ENCODE measurements at places on chromosomes 1 and 21.

DNA sequence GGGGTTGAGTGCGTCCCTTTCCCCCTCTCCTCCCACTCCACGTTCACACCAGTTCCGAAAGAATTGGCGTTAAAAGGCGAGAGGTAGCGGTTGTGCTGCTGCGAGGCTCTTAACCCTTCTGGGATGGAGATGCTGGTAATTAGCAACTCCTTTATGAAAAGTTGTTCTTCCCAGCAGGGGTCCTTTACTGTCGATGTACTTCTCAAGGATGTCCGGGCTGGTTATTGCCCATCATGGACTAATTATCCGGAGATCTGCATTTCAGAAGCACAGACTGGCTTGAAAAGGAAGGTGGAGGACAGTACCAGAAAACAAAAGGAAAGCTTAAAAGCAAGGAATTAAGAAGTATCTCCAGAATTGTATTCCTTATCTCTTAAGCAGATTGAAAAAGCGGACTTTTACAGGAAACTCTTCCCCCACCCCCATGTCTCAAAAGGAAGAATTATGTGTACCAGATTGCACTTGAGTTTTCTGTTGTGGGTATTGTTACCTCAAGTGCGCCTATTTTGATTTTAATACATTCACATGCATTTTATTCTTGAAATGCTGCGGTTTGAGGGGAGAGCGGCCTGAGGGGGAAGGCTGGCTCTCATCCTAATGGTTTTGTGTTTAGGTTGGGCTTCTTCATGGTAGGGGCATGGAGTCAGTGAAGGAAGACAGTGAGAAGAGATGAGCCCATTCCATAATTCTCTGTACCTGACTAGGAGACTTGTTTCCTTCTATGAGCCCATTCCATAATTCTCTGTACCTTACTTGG lies 1.5 kb downstream of the AK4 start:
- no peak for DNase-seq
- peaks cover 10% of the 10 kb centered on the region for H3K36me3 ChIP-seq
- H3K4me3 ChIP-seq = peak overlapping the region; percentile 86
- peaks cover 32% of the 10 kb centered on the region for H3K27me3 ChIP-seq
- peak overlapping the region; percentile 81 for H3K27ac ChIP-seq
- peaks cover 32% of the 10 kb centered on the region for H3K4me1 ChIP-seq

DNA sequence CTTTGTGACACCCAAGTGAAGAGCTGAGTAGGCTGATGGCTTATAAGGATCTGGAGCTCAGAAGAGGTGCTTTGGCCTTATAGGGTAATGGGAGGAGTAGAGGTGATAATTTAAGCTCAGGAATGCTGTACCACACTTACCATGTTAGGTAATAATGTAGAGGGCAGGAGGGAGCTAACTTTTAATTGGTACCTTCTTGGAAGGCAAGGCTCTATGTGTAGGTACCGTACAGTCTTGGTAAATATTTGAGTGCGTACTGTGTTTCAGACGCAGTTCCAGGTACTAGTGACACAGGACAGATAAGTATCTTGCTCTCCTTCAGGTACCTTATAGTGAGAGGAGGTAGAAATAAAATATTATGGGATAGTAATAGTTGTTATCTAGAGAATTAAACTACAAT lies 16.8 kb downstream of the CAMSAP2 start:
- H3K4me1 ChIP-seq = peaks cover 5% of the 10 kb centered on the region
- no peaks in the 10 kb centered on the region for H3K27me3 ChIP-seq
- H3K4me3 ChIP-seq = no peak overlapping the region
- no peak for DNase-seq

- H3K27ac ChIP-seq = no peak overlapping the region
- H3K36me3 ChIP-seq = peaks cover 16% of the 10 kb centered on the region
- H3K4me3 ChIP-seq = no peak overlapping the region
- no peaks in the 10 kb centered on the region for H3K27me3 ChIP-seq
These were observed 20.0 kb downstream of the CRYZ start for GRCh38 chr1:74712881-74713280.

DNA sequence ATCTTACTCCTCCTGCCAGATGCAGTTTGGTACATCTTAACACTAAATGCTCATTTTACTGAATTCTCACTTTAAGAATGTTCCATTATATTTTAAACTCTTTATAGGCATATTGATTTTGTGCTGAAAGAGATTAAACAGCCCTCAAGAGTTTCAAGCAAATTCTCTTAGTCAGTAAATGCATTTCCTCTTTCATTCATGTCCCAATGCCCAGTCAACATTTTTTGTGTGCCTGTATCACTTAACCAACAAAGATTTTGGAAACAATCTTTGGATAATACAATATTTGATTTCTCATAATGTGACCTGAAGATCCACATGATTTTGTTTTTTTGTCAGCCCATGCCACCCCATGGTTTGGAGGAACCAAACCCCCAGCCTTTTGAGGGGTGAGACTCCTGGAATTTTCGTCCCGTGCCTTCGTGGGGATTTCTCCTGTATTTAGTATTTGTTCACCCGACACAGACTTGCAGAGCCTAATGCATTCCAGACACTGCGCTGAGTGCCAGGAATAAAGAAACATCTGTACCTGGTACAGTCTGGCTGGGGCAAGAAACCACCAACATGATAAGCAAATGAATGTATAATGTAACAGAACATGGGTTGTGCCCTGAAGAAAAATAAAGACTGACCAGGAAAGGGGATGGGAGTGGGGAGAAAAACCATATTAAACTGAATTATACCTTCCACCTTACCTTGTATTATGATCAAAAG lies 47.1 kb upstream of the ETS2 start:
- no peak overlapping the region for H3K4me3 ChIP-seq
- H3K4me1 ChIP-seq = peaks cover 10% of the 10 kb centered on the region
- H3K27ac ChIP-seq = no peak overlapping the region
- no peak for DNase-seq

DNA sequence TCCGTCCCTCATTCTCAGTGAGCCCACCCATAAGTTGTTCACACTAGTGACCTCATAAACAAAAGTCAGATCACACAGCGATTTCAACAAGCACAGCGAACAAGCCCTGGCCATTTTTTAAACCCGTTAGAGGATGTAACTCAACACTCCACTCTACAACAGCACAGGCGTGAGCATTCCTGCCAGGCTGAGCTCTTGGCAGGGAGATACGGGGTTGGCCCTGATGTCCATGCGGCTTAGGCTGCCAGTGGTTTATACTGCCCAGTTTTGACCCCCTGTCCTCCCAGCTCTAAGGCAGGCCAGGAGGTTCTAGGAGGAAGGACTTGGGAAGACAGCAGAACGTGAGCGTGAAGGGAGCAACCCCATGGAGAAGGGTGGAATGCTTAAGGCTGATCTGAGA lies 35.0 kb downstream of the PARP1 start:
- peaks cover 50% of the 10 kb centered on the region for H3K36me3 ChIP-seq
- H3K27me3 ChIP-seq = no peaks in the 10 kb centered on the region
- H3K4me3 ChIP-seq = no peak overlapping the region
- H3K27ac ChIP-seq = no peak overlapping the region
- no peak for DNase-seq

DNA sequence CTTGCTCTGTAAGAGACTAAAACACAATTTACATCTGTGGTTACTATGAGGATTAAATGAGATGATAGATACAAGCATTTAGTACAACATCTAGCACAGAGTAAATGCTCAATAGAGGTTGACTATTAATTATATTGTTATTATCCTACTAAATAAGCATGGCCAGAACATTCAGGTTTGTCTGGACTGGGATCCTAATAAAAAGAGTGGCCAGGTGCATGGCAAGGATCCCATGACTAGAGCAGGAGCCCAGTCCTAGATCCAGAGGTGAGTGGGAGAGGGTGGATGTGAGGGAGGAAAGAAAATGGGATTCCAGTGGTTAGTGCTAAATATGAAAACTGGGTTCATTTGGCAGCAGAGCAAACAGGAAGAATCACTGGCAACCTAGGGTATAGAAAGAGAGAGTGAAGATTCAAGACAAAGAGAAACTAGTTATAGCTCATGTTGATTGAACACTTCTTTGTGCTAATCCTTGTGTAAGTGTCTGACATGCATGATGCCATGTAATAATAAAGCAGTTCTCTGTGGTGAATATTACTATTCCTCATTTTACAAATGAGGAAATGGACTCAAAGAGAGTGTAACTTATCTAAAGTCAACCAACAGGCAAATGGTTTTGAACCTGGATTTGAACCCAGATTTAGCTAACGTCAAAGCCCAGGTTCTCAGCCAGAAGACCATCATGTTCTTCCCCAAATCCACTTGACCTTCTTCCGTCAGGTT lies 71.1 kb upstream of the FGGY start:
- H3K27ac ChIP-seq = peak overlapping the region; percentile 21
- no peak overlapping the region for H3K4me3 ChIP-seq
- no peaks in the 10 kb centered on the region for H3K36me3 ChIP-seq
- no peaks in the 10 kb centered on the region for H3K4me1 ChIP-seq
- no peak for DNase-seq
- H3K27me3 ChIP-seq = no peaks in the 10 kb centered on the region

- no peaks in the 10 kb centered on the region for H3K27me3 ChIP-seq
- H3K4me1 ChIP-seq = peaks cover 38% of the 10 kb centered on the region
- peaks cover 5% of the 10 kb centered on the region for H3K36me3 ChIP-seq
- no peak overlapping the region for H3K4me3 ChIP-seq
- peak overlapping the region; percentile 46 for H3K27ac ChIP-seq
These were observed 41.4 kb downstream of the ACOT7 start for GRCh38 chr1:6352138-6352563.

GRCh38 chr1:35382107-35382506 lies 113.6 kb downstream of the ZMYM4 start:
- no peak overlapping the region for H3K27ac ChIP-seq
- DNase-seq = no peak
- H3K4me3 ChIP-seq = no peak overlapping the region
- H3K27me3 ChIP-seq = no peaks in the 10 kb centered on the region
- no peaks in the 10 kb centered on the region for H3K4me1 ChIP-seq

DNA sequence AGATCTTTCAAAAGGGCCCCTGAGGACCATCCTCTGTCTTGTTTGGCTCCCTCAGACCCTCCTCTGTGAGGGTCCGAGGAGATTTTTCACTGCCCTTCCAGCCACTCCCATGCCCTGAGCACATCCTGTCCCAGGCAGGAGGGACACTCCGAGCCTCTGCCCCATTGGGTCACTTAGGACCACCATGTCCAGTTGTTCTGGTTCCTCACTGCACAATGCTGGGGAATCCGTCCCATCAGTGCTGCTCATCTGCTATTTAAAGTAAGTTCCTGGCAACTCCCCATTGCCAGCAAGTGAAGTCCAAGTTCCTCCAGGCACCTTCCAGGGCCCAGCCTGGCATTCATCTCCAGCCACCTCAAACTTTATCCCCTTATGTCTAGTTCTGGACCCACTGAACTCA lies 117.5 kb upstream of the GRIK3 start:
- H3K36me3 ChIP-seq = no peaks in the 10 kb centered on the region
- no peak overlapping the region for H3K4me3 ChIP-seq
- DNase-seq = no peak
